ENCODE measurements at places on chromosomes 1 and 21. TPM values are rescaled to one million over a fixed set of nuclear protein-coding genes. Genes with fewer than 3 reads are reported as not detected.

Gene POMGNT1
- 198 TPM for polyA plus RNA-seq

Gene TSEN15
- 28.4 TPM for polyA plus RNA-seq

Gene SERPINC1
- 0.08 TPM for polyA plus RNA-seq

Gene PLCH2
- polyA plus RNA-seq, result 0.08 TPM

Gene CASQ1
- 0.18 TPM for polyA plus RNA-seq

Gene ANKRD13C
- polyA plus RNA-seq, result 5.2 TPM

Gene MRPL24
- 171 TPM for polyA plus RNA-seq

Gene GPR37L1
- polyA plus RNA-seq, result not detected

Gene AHDC1
- 8.5 TPM for polyA plus RNA-seq

Gene UBE2U
- not detected for polyA plus RNA-seq

DNA sequence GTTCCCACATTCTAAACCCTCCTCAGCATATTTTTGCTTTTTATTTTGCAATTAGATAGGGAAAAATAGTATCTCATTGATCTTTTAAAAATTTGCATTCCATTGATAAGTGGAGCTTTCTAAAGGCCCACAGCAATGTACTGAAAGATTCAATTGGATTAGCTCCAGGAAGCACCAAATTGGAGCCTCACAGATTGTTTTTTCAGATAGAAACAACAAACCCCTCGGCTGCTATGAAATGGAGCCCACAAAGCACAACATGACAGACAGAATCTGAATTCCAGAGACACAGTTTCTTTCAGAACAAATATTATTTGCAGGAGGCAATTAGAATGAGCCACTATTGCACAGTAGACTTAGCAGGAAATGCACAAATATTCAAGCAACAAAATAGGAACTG lies 58.9 kb upstream of the KIF26B start:
- H3K27me3 ChIP-seq, result no peaks in the 10 kb centered on the region
- peaks cover 24% of the 10 kb centered on the region for H3K4me1 ChIP-seq
- H3K27ac ChIP-seq, result peak overlapping the region; percentile 25
- H3K4me3 ChIP-seq, result no peak overlapping the region
- no peaks in the 10 kb centered on the region for H3K36me3 ChIP-seq

DNA sequence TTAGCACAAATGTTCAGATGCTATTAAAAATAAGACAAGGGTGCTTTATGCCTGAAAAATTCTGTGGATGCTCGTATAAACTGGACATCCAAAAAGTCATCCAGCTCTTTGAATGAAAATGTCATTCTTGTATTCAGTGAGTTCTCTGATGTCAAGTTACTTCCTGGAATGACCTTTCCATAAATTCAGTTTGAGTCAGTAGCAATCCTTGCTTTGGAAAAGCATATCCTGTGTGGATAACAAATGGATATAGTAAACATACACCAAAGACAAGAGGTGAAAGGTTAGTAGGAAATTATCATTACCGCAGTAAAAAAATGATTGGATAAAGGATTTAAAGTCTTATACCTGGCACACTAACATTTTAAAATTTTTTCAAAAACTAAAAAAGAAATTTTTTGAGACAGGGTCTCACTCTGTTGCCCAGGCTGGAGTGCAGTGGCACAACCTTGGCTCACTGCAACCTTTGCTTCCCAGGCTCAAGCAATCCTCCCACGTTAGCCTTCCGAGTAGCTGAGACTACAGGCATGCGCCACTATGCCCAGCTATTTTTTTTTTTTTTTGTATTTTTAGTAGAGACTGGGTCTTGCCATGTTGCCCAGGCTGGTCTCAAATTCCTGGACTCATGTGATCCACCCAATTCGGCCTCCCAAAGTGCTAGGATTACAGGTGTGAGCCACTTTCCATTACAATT lies 10.8 kb upstream of the LAMC1 start:
- H3K27me3 ChIP-seq, result no peaks in the 10 kb centered on the region
- H3K4me3 ChIP-seq, result no peak overlapping the region
- no peak overlapping the region for H3K27ac ChIP-seq
- no peaks in the 10 kb centered on the region for H3K36me3 ChIP-seq

DNA sequence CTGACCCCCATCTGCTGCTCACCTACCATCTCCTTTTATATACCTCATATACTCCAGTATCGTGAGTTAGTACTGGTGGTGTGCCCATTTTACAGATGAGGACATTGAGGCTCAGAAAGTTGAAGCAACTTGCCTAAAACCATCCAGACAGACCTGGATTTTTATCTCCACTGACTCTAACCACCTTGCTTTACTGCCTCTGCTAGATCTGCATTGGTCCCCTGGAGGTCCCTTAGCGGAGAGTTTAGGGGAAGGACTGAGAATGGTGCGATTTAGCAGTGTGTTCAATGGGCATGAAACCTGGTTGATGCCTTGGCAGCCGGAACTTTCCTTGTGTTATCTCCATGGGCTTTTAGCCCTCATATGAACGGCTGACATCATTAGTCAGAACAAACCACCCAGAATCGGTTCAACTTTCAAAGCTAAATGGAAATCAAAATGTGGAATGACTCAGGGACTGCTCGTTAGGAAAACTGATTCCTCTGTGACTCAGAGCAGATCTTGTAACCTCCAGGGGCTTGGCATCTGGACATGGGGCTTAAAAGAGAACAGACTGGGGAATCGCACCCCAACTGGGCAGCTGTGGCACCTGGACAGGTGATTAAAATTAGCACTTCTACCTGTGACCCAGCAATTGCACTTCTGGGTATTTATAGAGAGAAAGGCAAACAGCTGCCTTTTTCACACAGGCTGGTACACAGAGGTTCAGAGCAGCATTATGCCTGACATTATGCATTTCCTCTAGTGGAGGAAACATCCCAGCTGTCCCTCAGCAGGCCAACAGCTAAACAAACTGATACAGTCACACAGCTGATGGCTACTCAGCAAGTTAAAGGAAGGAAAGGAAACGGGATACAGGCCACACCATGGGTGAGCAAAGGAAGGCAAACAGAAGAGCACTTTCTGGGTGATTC lies 25.3 kb downstream of the TMEM51 start:
- DNase-seq, result no peak
- H3K4me1 ChIP-seq, result peaks cover 46% of the 10 kb centered on the region
- no peak overlapping the region for H3K4me3 ChIP-seq
- peak overlapping the region; percentile 91 for H3K27ac ChIP-seq
- no peaks in the 10 kb centered on the region for H3K27me3 ChIP-seq
- no peaks in the 10 kb centered on the region for H3K36me3 ChIP-seq

DNA sequence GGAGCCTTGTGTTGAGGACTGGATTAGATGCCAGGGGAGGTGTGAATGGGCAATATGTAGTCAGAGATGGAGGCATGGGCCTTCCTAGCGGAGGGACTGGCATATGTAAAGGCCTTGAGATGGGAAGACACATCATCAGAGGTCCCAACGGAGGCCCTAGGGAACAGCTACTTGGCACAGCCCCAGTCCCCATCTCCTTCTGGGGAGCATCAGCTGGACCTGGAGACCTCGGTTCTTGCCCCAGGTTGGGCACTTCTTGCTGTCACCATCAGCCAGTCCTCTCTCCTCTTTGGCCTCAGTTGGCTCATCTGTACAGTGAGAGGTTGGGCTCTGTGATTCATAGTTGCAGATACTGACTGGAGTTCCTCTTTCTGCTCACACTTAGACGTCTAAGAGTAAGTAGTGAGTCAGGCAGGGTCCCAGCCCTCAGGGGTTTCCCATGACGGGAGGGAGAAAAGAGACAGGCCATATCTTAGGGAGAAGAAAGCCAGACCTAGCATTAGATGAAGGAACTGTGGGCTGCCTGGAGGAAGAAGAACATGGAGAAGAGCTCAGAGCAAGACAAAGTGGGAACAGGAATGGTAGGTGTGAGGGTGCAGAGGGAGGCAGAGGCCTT lies 3.4 kb upstream of the MARCKSL1 start:
- H3K27me3 ChIP-seq, result no peaks in the 10 kb centered on the region
- H3K4me1 ChIP-seq, result peaks cover 9% of the 10 kb centered on the region
- no peaks in the 10 kb centered on the region for H3K36me3 ChIP-seq
- H3K4me3 ChIP-seq, result no peak overlapping the region
- H3K27ac ChIP-seq, result no peak overlapping the region

DNA sequence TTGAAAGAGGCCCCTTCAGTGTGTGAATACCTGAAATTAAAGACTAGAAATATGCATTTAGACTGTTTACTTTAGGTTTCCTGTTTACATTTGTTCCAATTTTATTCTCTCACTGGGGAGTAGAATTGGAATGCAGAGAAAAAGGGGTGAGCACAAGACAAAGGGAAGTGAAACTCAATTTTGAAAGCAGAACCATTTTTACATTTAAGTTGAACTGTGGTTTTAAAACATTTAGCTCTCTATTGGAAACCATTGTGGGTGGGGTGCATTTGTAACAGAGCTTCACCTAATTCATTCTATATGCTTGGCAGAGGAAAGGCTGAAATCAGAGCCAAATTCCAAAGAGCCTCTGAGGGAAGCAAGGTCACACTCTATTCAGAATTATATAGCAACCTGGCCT lies 235.3 kb upstream of the C1orf105 start:
- no peak overlapping the region for H3K27ac ChIP-seq
- DNase-seq, result no peak
- no peaks in the 10 kb centered on the region for H3K27me3 ChIP-seq
- H3K4me3 ChIP-seq, result no peak overlapping the region
- no peaks in the 10 kb centered on the region for H3K36me3 ChIP-seq
- H3K4me1 ChIP-seq, result peaks cover 16% of the 10 kb centered on the region

DNA sequence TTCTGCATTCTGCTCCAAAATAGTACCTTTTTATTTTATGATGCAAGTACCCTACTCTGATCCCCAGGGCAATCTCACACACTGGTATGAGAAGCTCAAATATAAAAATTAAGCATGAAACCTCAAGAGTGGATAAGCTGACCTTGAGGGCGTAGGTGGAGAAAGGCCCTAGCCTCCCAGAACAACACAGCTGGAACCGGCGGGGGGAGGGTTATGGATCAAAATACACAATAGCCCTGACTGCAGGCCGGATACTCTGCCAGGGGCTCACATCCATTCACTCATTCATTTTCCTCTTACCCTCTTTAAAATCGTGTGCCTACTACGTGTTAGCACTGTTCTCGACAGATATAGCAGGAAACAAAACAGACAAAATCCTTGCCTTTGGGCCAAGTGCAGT lies 32.8 kb upstream of the ECE1 start:
- H3K27ac ChIP-seq, result peak overlapping the region; percentile 72
- H3K4me3 ChIP-seq, result no peak overlapping the region
- DNase-seq, result no peak
- H3K4me1 ChIP-seq, result peaks cover 87% of the 10 kb centered on the region
- H3K36me3 ChIP-seq, result no peaks in the 10 kb centered on the region
- H3K27me3 ChIP-seq, result no peaks in the 10 kb centered on the region

- H3K4me1 ChIP-seq, result no peaks in the 10 kb centered on the region
- no peak overlapping the region for H3K27ac ChIP-seq
- H3K36me3 ChIP-seq, result no peaks in the 10 kb centered on the region
- no peaks in the 10 kb centered on the region for H3K27me3 ChIP-seq
- H3K4me3 ChIP-seq, result no peak overlapping the region
- DNase-seq, result no peak
Measured at GRCh38 chr21:16851054-16851453, 661.8 kb upstream of the CXADR start.

- peak overlapping the region; percentile 97 for H3K27ac ChIP-seq
- no peak overlapping the region for H3K4me3 ChIP-seq
- no peaks in the 10 kb centered on the region for H3K27me3 ChIP-seq
- DNase-seq, result no peak
Measured at GRCh38 chr1:205298191-205298994, 23.2 kb downstream of the NUAK2 start.

GRCh38 chr1:234119431-234119830 lies 215.0 kb downstream of the SLC35F3 start:
- H3K36me3 ChIP-seq, result no peaks in the 10 kb centered on the region
- no peak overlapping the region for H3K27ac ChIP-seq
- no peak overlapping the region for H3K4me3 ChIP-seq
- H3K4me1 ChIP-seq, result no peaks in the 10 kb centered on the region

- no peak overlapping the region for H3K27ac ChIP-seq
- no peaks in the 10 kb centered on the region for H3K36me3 ChIP-seq
- H3K27me3 ChIP-seq, result no peaks in the 10 kb centered on the region
- DNase-seq, result no peak
- peaks cover 6% of the 10 kb centered on the region for H3K4me1 ChIP-seq
- no peak overlapping the region for H3K4me3 ChIP-seq
Measured at GRCh38 chr21:32260130-32260529, 18.7 kb downstream of the MIS18A start.

- no peak overlapping the region for H3K4me3 ChIP-seq
- no peak overlapping the region for H3K27ac ChIP-seq
- no peaks in the 10 kb centered on the region for H3K4me1 ChIP-seq
Measured at GRCh38 chr1:40633931-40634376, 31.5 kb downstream of the RIMS3 start.

GRCh38 chr1:29208442-29208841 lies 22.3 kb downstream of the MECR start:
- H3K4me3 ChIP-seq, result no peak overlapping the region
- no peaks in the 10 kb centered on the region for H3K27me3 ChIP-seq
- no peak for DNase-seq
- peaks cover 18% of the 10 kb centered on the region for H3K36me3 ChIP-seq
- no peak overlapping the region for H3K27ac ChIP-seq

Measured in SK-N-SH (cell line).